ENCODE measurements at places on chromosomes 4 and X. TPM values are rescaled to one million over a fixed set of nuclear protein-coding genes. Genes with fewer than 3 reads are reported as not detected.

DNA sequence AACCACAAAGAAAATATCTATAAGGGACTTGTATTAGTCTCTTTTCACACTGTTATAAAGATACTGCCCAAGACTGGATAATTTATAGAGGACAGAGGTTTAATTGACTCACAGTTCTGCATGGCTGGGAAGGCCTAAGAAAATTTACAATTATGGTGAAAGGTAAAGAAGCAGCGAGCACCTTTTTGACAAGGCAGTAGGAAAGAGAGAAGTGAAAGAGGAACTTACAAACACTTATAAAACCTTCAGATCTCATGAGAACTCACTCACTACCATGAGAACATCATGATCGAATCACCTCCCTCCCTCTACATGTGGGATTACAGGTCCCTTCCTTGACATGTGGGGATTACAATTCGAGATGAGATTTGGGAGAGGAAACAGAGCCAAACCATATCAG is 856.0 kb downstream of the TRAM1L1 start:
- no peak for DNase-seq
- H3K27ac ChIP-seq, result no peak overlapping the region
- H3K36me3 ChIP-seq, result no peaks in the 10 kb centered on the region
- no peak overlapping the region for H3K4me3 ChIP-seq
- H3K4me1 ChIP-seq, result no peaks in the 10 kb centered on the region
- no peaks in the 10 kb centered on the region for H3K27me3 ChIP-seq

- H3K4me3 ChIP-seq, result no peak overlapping the region
- H3K27me3 ChIP-seq, result no peaks in the 10 kb centered on the region
- DNase-seq, result no peak
Measured at GRCh38 chrX:40816906-40817305, 81.6 kb upstream of the MED14 start.

DNA sequence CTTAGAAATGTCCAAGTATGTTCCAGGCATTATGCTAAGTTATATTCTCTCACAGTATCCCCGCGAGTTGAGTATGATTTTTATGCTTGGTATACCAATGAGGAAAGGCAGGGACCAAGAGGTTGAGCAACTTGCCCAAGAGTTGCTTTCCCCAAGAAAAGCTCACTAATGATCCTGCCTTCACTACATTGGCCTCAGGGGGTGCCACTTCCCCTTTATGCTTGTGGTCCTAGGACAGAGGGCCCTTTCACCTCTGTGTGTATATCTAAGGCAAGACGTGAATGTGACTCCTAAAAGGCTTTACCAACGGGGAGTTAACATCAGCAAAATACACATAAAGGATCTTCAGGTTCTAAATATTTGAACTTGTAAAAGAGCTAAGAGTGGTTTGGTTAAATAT is 164.4 kb upstream of the CPEB2 start:
- no peaks in the 10 kb centered on the region for H3K36me3 ChIP-seq
- DNase-seq, result no peak
- H3K27me3 ChIP-seq, result no peaks in the 10 kb centered on the region

DNA sequence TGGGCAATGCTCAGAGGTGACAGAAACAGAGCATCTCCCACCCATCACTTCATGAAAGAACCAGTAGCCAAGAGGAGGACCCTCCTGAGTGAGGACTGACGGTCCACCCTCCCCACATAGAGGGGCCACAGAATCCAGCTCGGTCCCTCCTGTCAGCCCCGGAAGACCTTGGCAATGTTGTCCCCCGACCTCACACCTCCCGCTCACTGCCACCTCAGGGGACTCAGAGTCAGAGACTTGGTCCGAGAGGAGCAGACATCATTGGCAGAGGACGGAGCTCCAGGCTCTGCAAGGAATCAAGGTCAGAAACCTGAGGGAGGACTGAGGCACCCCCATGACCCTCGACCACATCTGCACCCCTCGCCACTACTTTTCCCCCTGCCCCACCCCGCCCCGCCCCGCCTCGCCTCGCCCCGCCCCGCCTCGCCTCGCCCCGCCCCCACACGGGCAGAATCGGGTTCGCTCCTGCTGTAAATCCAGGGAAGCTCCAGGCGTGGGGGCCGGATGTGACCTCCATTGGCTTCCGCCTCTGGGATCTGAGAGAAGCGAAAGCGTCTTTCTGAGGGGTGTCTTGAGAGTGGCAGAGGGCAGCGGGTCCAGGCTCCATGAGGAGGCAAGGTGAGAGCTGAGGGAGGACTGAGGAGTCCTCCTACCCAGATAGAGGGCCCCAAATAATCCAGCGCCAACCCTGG is at the start of gene MAGEA11:
MAGEA11 (plus strand) TSS at position 516 of the 692 bp plus-strand sequence. CDS start 1,100 bp downstream, outside the sequence.
- no peaks in the 10 kb centered on the region for H3K36me3 ChIP-seq
- no peaks in the 10 kb centered on the region for H3K27me3 ChIP-seq
- H3K4me3 ChIP-seq, result no peak within 1 kb of the TSS
- DNase-seq, result no peak
- H3K27ac ChIP-seq, result no peak within 1 kb of the TSS

Gene HSFX1
- 0.35 TPM for total RNA-seq

DNA sequence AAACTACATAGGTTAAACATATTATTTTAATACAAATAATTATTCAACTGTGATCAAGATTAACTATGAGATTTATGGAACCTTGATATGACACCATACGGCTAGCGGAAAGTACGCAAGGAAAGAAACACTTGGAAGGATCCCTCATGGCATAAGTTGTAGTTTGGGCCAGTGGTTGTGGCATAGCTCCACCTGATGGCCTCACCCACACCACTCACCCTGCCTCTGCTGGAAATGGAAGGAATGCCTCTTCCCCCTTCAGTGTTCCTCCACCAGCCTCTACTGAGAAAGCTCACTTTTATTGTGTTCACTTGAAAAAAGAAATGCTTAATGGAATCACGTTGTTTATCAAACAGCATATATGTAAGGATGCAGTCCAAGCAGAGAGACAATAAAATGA is 86.4 kb downstream of the BMP15 start:
- no peaks in the 10 kb centered on the region for H3K36me3 ChIP-seq
- DNase-seq, result no peak
- no peak overlapping the region for H3K27ac ChIP-seq
- H3K4me3 ChIP-seq, result no peak overlapping the region
- H3K4me1 ChIP-seq, result no peaks in the 10 kb centered on the region
- H3K27me3 ChIP-seq, result no peaks in the 10 kb centered on the region

GRCh38 chrX:137354851-137355250 is 211.1 kb upstream of the ZIC3 start:
- no peak overlapping the region for H3K27ac ChIP-seq
- H3K27me3 ChIP-seq, result no peaks in the 10 kb centered on the region
- no peaks in the 10 kb centered on the region for H3K4me1 ChIP-seq
- no peak overlapping the region for H3K4me3 ChIP-seq

DNA sequence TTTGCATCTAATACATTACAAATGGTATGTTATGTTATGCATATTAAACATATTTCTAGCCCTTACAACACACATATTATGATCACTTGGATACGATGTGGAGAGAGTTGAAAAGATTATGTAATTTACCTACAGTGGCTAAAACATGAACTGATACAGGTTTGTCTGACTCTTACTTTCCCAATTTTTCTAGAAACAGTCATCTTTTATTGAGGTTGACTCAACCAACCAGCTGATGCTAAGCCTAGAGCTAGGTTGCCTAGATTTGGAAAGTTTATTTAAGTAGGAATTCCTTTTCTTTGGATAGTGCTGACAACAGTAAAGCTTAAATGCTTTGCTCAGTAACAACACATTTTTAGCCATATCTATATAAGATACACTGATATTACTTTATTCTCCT is 1215.1 kb downstream of the ADGRL3 start:
- DNase-seq, result no peak
- H3K27me3 ChIP-seq, result no peaks in the 10 kb centered on the region
- no peak overlapping the region for H3K27ac ChIP-seq

DNA sequence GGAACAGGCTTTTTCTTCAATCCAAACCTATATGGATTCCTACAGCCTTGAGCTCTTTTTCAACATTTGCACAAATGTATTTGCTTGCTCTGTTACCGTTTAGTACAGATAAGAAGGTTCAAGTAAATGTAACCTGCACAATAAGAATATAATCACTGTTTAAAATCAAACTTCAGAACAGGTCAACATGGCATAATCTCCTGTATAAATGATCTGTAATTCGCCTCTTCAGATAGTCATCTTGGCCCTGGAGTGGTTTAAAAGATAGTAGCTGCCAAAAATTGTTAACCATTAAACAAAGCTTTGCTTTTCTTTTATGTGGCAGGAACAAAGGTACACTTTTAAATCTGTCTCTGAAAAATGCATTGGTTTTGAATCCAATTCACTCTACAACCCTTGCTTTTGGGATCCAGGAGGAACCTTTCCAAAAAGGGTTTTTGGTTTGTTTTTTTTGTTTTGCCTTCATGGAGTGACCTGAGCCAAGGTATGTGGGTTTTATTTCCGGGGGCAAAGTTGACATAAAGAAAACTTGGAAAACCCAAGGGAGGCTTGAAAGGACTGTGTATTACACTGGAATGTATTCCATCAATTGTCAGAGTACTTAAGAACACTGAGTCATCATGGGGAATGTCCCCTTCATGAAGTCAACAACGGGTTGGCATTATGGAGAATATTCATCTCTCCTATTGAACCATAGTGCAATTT is 210.4 kb upstream of the HCCS start:
- no peaks in the 10 kb centered on the region for H3K27me3 ChIP-seq
- no peak overlapping the region for H3K27ac ChIP-seq
- H3K4me3 ChIP-seq, result no peak overlapping the region
- H3K36me3 ChIP-seq, result no peaks in the 10 kb centered on the region
- DNase-seq, result no peak

Gene MGST2
- total RNA-seq, result 19.0 TPM

DNA sequence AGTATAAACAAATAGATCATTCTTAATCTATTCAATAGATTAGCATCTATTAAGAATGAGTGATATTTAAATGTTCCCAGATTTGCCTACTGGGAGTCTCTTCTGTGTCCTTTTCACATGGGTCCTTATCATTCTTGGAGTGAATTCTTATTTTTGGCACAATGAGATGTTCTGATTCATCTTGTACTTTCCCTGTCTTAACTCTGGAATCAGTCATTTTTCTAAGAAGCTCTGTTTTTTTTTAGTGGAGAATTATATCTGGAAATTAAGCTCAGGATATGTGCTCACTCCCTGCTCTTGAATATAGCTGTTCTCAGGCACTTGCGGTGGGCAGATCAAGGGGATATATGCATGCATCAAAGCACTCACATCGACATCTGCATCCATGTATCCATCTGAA is 625.3 kb upstream of the HS3ST1 start:
- no peak for DNase-seq
- no peak overlapping the region for H3K4me3 ChIP-seq
- H3K4me1 ChIP-seq, result no peaks in the 10 kb centered on the region

DNA sequence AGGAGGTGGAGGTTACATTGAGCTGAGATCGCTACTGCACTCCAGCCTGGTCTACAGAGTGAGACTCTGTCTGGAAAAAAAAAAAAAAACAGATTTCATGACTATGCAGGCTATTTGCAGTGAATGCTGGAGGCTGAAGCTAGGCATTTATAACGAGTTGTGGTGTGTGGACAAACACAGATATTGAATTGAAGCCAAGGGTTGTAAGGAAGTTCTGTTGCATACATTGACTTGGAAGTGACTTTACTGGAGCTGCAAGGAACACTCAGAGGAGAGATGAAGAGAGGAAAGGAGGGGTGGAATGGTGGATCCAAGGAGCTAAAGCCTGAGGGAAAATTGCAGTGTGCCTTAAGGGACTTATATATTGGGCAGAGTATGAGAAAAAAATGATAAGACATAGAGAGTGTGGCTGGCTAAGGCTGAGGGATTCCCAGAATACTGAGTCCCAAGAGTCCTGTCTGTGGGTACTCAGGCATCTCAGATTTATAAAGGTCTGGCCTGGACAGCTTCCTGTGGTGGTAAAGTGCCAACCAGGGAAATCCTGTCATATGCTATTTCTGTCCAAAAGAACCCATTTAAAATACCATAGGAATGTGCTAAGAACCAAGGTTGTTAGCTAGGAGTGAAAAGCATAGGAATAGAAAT is 87.8 kb upstream of the GUCY1A1 start:
- no peaks in the 10 kb centered on the region for H3K4me1 ChIP-seq
- no peak overlapping the region for H3K4me3 ChIP-seq
- H3K27me3 ChIP-seq, result no peaks in the 10 kb centered on the region
- no peak overlapping the region for H3K27ac ChIP-seq
- no peak for DNase-seq

Gene INTS12
- total RNA-seq, result 24.2 TPM

DNA sequence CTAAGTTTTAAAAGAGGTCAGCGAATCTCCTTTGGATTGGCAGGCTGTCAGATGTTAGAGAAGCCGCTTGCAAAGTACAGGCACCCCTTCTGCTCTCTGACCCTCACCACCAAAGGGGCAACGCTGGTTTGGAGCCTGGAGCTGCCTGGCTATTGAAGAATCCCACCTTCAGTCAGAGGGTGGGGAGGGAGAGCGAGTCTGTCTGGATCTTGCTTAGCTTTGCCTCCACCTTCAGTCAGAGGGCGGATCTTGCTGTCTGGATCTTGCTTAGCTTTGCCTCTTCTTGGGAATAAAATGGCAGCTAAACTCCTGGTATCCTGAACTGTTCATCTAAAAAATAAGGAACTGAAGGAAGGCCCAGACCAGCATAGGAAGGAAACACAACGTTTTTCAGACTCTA is 7.3 kb downstream of the CCDC110 start:
- DNase-seq, result no peak
- no peak overlapping the region for H3K4me3 ChIP-seq
- H3K36me3 ChIP-seq, result no peaks in the 10 kb centered on the region
- no peak overlapping the region for H3K27ac ChIP-seq
- no peaks in the 10 kb centered on the region for H3K4me1 ChIP-seq

DNA sequence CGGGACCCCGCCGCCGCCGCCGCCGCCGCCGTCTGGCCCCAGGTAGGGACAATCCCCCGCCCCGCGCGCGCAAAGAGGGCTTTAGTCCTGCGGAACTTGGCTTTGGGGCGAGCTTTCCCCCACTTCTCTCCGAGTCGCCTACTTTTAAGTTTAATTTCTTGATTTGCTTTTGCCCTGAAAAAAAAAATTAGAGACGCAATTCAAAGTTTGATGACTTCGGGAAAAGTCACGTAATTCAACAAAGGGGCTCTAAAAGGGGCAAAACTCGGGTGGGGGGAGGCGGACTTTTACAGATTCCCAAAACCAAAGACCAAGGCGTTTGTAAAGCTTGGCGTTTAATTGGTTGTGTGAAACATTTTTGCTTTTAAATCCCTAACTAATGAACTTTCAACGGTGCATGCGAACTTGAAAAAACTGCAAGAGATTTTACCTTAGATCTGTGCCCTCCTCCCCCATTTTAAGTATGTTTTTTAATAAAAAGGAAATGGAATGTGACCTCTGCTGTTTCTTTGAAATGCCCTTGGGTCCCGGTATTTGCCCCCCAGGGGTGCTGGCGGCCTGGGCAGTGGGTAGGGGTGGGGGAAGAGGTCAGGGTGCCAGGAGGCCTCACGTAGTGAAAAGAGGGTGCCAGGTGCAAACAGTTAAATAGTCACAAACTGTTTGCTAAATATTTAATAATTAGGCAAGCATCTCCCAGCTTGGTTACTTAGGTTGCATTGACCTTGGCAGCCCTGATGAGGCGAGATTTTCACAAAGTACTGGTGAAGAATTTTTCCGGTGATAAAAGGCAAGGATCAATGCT is 209.7 kb downstream of the NWD2 start:
- H3K4me3 ChIP-seq, result no peak overlapping the region
- no peak for DNase-seq
- peaks cover 3% of the 10 kb centered on the region for H3K4me1 ChIP-seq
- H3K27ac ChIP-seq, result no peak overlapping the region

Measured in GM12878 (cell line).